ENCODE measurements at places on chromosomes 5 and 9. TPM values are rescaled to one million over a fixed set of nuclear protein-coding genes. Genes with fewer than 3 reads are reported as not detected.

DNA sequence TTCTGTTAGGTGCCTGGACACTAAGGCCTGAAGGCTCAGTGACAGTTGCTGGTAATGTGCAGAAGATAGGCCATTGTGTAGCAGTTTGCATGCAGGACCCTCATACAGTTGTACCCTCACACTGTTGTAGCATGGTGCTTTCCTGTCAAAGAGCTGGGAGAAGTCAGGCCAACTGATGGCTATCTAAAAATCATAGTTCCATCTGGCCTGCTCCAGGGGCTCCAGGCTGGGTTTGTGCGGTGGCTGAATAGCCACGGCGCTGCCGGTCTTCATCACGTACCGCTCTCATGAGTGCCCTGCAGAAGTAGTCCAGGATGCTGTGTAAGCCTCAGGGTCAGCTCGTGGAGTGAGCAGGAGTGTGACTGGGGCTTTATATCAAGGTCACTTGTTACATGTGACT is 12.2 kb downstream of the SECISBP2 start:
- H3K36me3 ChIP-seq = peaks cover 68% of the 10 kb centered on the region
- no peak overlapping the region for H3K27ac ChIP-seq
- no peak for DNase-seq
- no peaks in the 10 kb centered on the region for H3K4me1 ChIP-seq
- no peak overlapping the region for H3K4me3 ChIP-seq
- no peaks in the 10 kb centered on the region for H3K27me3 ChIP-seq

DNA sequence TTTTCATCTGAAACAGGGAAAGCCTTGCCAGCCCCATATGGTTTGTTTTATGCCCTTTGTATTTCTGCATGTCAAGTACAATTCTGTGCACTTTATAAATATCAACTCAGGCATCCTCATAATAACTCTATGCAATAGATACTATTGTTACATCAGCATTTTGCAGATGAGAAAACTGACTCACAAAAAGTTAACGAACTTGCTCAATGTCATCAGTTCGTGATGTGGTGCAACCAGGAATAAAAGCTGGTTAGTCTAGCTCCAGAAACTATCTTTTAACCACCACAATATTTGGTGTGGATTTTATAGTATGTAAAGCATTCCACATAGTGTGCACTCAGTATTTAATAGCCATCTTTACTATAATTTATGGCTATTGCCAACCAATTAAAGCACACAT is 134.9 kb downstream of the MRPS30 start:
- no peak overlapping the region for H3K4me3 ChIP-seq
- DNase-seq = no peak
- no peaks in the 10 kb centered on the region for H3K36me3 ChIP-seq
- H3K4me1 ChIP-seq = no peaks in the 10 kb centered on the region
- H3K27ac ChIP-seq = no peak overlapping the region
- no peaks in the 10 kb centered on the region for H3K27me3 ChIP-seq

DNA sequence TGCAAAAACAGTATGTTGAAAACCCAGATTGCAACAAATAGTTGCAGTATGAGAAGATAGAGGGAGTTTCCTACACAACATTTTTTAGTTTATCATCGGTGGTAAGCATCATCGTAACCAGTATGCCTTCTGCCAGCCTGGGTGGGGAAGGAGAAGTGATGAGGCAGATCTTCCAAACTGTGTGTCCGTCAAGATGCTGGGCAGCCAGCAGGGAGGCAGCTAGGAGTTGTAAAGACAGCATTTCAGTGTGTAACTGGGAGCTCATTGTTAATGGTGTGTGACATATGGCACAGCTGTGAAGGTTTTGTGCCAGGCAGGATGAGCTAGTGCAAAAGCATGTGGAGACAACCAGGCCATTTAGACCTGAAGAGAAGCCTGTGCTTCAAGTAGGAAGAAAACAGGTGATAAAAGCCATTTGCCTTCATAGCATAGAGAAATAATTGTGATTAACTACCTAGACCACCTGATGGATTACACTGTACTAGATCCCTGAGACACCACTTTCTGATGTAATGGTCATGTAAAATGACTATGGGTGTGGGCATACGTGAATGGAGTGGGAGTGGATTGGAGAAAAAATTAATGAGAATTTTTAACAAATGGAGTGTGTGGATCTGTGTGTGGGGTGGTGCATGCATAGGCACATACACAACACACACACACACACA is 347.0 kb upstream of the ADAMTSL1 start:
- DNase-seq = no peak
- H3K27ac ChIP-seq = no peak overlapping the region
- no peaks in the 10 kb centered on the region for H3K27me3 ChIP-seq
- H3K36me3 ChIP-seq = no peaks in the 10 kb centered on the region
- no peaks in the 10 kb centered on the region for H3K4me1 ChIP-seq

DNA sequence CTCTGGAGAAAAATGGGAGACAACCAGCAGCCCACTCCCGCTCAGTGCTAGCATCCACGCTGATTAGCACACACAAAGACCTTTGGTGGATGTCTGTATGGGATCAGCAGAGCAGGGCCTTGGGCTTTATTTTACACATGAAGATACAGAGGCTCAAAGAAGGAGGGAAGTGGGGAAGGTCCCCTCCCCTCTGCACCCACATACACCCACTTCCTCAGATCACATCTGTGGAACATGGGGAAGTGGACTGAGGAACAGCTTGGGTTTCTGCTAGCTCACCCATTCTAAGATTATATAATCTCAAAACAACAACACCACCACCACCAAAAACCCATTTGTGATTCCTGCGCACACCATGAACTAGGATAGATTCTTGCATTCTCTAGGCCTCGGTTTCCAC is 14.0 kb downstream of the GGTA1 start:
- peak overlapping the region; percentile 81 for H3K27ac ChIP-seq
- DNase-seq = no peak
- no peak overlapping the region for H3K4me3 ChIP-seq
- H3K27me3 ChIP-seq = no peaks in the 10 kb centered on the region
- no peaks in the 10 kb centered on the region for H3K36me3 ChIP-seq
- H3K4me1 ChIP-seq = peaks cover 26% of the 10 kb centered on the region

DNA sequence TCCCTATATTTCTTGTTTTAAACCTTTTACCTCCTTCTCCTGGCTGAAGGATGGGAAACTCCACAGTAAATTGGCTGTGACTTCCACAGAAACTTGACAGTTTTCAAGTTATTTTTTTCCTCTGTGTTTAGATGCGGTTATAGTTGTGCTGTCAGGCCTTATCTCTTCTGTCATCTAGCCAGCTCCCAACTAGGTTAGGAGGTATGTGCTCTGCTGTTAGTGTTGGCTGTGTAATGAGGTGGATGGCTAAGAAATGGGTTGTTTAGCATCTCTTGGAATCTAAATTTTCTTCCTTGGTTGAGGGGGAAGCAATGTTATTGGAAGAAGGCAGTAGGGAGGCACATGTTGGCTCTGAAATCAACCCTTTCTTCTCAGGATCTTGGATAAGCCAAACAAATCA is 149.9 kb upstream of the RUSC2 start:
- H3K27ac ChIP-seq = peak overlapping the region; percentile 73
- no peaks in the 10 kb centered on the region for H3K36me3 ChIP-seq
- no peaks in the 10 kb centered on the region for H3K27me3 ChIP-seq

- no peaks in the 10 kb centered on the region for H3K4me1 ChIP-seq
- H3K4me3 ChIP-seq = no peak overlapping the region
- H3K27ac ChIP-seq = no peak overlapping the region
- no peaks in the 10 kb centered on the region for H3K36me3 ChIP-seq
- no peaks in the 10 kb centered on the region for H3K27me3 ChIP-seq
Measured at GRCh38 chr5:103298117-103298516, 39.6 kb downstream of the MACIR start.

- no peak for DNase-seq
- H3K4me1 ChIP-seq = no peaks in the 10 kb centered on the region
- no peaks in the 10 kb centered on the region for H3K36me3 ChIP-seq
- H3K27ac ChIP-seq = no peak overlapping the region
Measured at GRCh38 chr9:22528485-22528884, 81.9 kb downstream of the DMRTA1 start.

GRCh38 chr9:114382699-114383520 is 4.9 kb downstream of the AKNA start:
- H3K27ac ChIP-seq = peak overlapping the region; percentile 96
- peaks cover 28% of the 10 kb centered on the region for H3K36me3 ChIP-seq
- peaks cover 30% of the 10 kb centered on the region for H3K4me1 ChIP-seq
- no peaks in the 10 kb centered on the region for H3K27me3 ChIP-seq
- DNase-seq = no peak

- no peaks in the 10 kb centered on the region for H3K36me3 ChIP-seq
- no peaks in the 10 kb centered on the region for H3K27me3 ChIP-seq
- DNase-seq = no peak
- no peak overlapping the region for H3K4me3 ChIP-seq
- no peaks in the 10 kb centered on the region for H3K4me1 ChIP-seq
Measured at GRCh38 chr9:91488341-91488740, 64.7 kb upstream of the NFIL3 start.

DNA sequence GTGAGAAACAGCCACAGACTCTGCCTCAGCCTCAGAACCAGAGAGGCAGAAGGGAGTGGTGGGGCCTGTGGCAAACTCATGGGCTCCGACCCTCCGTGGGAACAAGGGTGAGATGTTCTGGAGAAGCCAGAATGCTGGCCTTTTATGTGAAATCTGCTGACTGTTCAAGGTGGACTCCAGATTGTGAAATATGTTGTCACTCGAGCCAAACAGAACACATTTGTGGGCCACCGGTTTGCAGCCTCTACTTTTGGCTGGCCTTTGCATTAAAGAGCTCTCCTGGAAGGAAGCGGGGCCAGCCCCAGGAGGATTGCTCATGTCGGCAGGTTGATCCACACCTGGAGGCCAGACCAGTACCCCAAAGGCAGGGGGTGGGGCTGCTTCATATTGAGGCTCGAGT is 62.4 kb downstream of the ERGIC1 start:
- no peaks in the 10 kb centered on the region for H3K27me3 ChIP-seq
- no peak for DNase-seq
- no peak overlapping the region for H3K4me3 ChIP-seq
- H3K36me3 ChIP-seq = peaks cover 3% of the 10 kb centered on the region
- peaks cover 16% of the 10 kb centered on the region for H3K4me1 ChIP-seq

GRCh38 chr9:27829621-27830020 is 256.3 kb upstream of the C9orf72 start:
- H3K36me3 ChIP-seq = no peaks in the 10 kb centered on the region
- no peak overlapping the region for H3K27ac ChIP-seq
- H3K27me3 ChIP-seq = no peaks in the 10 kb centered on the region
- H3K4me1 ChIP-seq = no peaks in the 10 kb centered on the region
- H3K4me3 ChIP-seq = no peak overlapping the region
- no peak for DNase-seq

- H3K36me3 ChIP-seq = no peaks in the 10 kb centered on the region
- DNase-seq = no peak
- H3K27me3 ChIP-seq = no peaks in the 10 kb centered on the region
- no peak overlapping the region for H3K4me3 ChIP-seq
- H3K27ac ChIP-seq = no peak overlapping the region
Measured at GRCh38 chr9:34884747-34885189, 73.3 kb upstream of the PHF24 start.

DNA sequence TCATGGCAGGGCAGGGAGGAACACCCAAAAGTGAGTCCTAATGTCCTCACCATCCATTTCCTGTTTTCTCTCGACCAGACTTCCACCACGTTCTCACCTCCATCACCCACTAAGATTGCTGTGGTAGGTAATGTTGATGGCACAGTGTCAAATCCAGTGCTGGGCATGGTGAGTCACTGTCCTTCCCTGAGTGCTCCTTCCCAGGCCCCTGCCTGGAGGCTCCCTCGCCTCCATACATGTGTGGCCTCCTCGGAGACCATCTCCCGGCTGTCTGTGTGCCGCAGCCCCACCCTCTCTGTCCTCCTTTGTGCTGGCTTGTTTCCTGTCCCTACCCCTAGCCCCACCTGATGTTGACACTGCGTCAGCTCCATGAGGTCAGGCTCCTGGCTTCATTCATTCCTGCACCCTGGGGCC is 177.5 kb downstream of the SYK start:
- no peaks in the 10 kb centered on the region for H3K4me1 ChIP-seq
- H3K27me3 ChIP-seq = no peaks in the 10 kb centered on the region
- no peak overlapping the region for H3K4me3 ChIP-seq
- H3K27ac ChIP-seq = no peak overlapping the region

- H3K4me1 ChIP-seq = no peaks in the 10 kb centered on the region
- no peak for DNase-seq
- no peak overlapping the region for H3K27ac ChIP-seq
- peaks cover 33% of the 10 kb centered on the region for H3K36me3 ChIP-seq
- H3K4me3 ChIP-seq = no peak overlapping the region
- H3K27me3 ChIP-seq = no peaks in the 10 kb centered on the region
Measured at GRCh38 chr9:18890372-18890771, 142.6 kb downstream of the SAXO1 start.

DNA sequence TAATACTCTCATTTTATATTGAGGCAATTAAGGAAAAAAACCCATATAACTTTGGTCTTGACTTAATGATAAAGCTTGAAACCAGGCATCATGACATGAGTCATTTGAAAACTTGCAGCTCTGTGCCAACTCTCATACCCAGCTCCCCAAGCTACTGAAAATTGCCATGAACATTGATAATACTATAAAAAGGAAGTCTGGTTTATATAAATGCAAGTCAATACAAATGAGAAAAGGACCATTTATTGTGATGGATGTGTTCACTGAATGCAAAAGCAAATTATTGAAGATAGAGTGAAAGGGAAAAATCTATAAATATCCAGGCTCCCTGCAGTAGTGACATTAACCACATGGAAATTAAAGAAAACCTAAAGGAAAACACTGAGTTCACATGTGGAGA is 116.3 kb downstream of the DEPDC1B start:
- no peaks in the 10 kb centered on the region for H3K36me3 ChIP-seq
- H3K4me3 ChIP-seq = no peak overlapping the region
- H3K4me1 ChIP-seq = no peaks in the 10 kb centered on the region
- H3K27ac ChIP-seq = no peak overlapping the region
- no peak for DNase-seq

GRCh38 chr9:8660383-8660782 is 860.8 kb upstream of the DMAC1 start:
- no peaks in the 10 kb centered on the region for H3K4me1 ChIP-seq
- no peak overlapping the region for H3K4me3 ChIP-seq
- H3K27me3 ChIP-seq = no peaks in the 10 kb centered on the region
- H3K36me3 ChIP-seq = no peaks in the 10 kb centered on the region
- DNase-seq = no peak
- no peak overlapping the region for H3K27ac ChIP-seq

- DNase-seq = no peak
- H3K27me3 ChIP-seq = no peaks in the 10 kb centered on the region
- H3K36me3 ChIP-seq = no peaks in the 10 kb centered on the region
- no peak overlapping the region for H3K27ac ChIP-seq
- H3K4me3 ChIP-seq = no peak overlapping the region
Measured at GRCh38 chr9:76985581-76985980, 33.9 kb upstream of the FOXB2 start.

- no peak for DNase-seq
- H3K36me3 ChIP-seq = no peaks in the 10 kb centered on the region
- H3K27ac ChIP-seq = no peak overlapping the region
Measured at GRCh38 chr5:2173151-2173834, 290.6 kb upstream of the IRX4 start.

- no peak overlapping the region for H3K27ac ChIP-seq
- H3K4me1 ChIP-seq = no peaks in the 10 kb centered on the region
- H3K4me3 ChIP-seq = no peak overlapping the region
- no peaks in the 10 kb centered on the region for H3K36me3 ChIP-seq
Measured at GRCh38 chr9:93222890-93223259, 38.9 kb downstream of the WNK2 start.

LCN10 gene
- 28.5 TPM for total RNA-seq

CDX1 gene
- total RNA-seq = not detected

SPATA31D4 gene
- total RNA-seq = not detected

FAM200C gene
- not detected for total RNA-seq

RC3H2 gene
- 25.1 TPM for total RNA-seq

ADAMTS12 gene
- 1.4 TPM for total RNA-seq

PRSS3 gene
- total RNA-seq = not detected

RXFP3 gene
- total RNA-seq = not detected

PPP3R2 gene
- not detected for total RNA-seq
